Stimulated activated CD8-positive, alpha-beta memory T cell treated with anti-CD3 and anti-CD28 coated beads, Interleukin-15, amount 100 ng/mL, for 24 hours (primary cell): ENCODE measurements at places on chromosomes 2 and 18.

DNA sequence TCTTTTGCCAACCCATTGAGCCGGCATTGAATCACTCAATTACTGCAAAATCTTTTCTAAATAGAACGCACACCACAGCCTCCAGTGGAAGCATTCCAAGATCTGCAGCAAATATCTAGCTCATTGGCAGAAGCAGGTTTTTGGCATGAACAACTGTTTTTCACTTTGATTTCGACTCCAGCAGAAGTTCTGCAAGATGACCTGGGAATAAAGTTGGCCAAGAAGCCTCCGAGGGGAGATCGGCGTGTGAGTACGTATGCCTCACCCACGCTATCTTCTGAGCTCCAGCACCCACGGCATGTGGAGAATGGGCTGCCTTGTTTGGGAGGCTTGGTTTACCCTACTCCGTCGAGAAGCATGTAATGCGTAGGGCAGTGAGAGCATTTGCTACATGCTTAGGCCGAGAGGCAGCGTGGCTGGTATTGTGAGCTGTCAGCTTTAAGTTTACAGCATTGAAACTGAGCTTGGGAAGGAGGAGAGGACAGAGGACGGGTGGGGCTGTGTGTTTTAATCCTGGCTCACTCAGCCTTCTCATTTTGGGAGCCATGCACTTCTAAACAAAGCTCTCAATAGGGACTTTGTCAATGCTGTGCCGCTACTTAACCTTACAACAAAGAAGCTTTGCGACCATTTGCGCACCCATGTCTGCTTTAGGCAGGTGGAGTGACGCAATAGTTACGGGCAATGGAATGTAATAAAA is 10.5 kb downstream of the PCARE start:
- no peak for DNase-seq

DNA sequence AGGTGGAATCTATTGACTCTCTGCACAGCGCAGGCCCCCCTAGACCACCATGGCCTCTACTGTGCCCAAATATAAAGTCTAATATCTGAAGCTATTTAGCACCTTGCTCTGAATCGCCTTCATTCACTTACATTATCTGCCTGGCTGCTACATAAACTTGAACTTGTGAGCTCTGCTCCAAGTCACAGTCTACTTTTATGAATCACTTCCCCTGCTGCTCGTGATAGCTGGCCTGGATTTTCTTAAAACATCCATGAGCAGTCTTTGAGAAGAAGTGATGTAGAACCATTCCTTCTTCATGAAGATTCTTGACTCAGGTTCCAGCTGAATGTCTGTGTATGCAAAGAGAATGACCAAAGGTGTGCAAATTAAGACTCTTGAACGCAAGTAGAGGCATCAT is 359.5 kb downstream of the RND3 start:
- DNase-seq: no peak

DNA sequence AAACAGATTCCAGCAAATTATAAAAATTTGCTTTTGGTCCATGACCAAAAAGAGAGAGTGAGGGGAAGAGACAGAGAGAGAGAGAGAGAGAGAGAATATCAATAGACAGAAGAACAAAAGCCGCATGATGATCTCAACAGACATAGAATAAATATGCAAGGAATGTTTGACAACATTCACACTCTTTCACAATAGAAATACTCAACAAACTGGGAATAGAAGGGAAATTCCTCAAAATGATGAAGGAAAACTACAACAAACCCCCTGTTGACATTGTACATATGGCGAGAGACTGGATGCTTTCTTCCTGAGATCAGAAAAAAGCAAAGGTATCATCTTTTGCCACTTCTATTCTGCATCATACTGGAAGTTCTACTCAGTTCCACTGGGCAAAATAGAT is 309.7 kb downstream of the RAD51AP2 start:
- DNase-seq: no peak

GRCh38 chr2:232521959-232522622 is 1.9 kb downstream of the PRSS56 start:
- peak; percentile 76 for DNase-seq

GRCh38 chr2:159174759-159175158 is 111.7 kb downstream of the WDSUB1 start:
- no peak for DNase-seq

- DNase-seq: no peak
Observed at GRCh38 chr18:33906046-33906445, 318.7 kb downstream of the NOL4 start.

GRCh38 chr18:70494524-70494923 is 205.7 kb downstream of the SOCS6 start:
- no peak for DNase-seq

DNA sequence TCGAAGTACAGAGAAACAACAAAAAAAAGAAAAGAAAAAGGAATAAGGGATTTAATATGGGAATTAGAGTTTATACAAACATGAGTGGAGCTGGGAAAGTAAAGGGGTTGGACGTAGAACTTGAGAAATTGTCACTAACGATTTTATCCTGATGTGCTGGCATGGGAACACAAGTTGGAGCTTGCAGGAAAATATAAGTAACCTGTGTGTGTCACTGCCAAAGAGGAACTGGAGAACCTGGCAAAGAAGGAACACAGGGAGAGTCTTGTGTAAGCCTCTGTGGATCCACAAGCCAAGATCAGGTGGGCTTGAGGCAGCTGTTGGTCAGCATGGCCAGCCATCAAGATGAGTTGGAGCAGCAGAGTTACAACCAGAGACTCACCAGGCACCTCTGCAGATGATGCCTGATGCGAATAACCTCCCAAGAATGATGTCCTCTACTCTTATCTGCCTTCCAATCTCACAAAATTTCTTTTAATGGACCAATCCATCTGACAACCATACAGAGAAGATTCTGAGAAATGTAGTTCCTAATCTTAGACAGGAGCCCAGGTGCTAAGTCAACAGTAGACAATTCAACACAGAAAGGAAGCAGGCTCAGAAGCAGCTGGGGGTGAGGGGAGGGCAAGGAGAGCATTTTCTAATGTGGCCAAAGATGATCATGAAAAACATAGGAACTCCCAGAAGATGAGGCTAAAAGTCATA is 77.0 kb upstream of the SPOPL start:
- no peak for DNase-seq

- DNase-seq: no peak
Observed at GRCh38 chr2:67560771-67561456, 163.8 kb downstream of the ETAA1 start.

DNA sequence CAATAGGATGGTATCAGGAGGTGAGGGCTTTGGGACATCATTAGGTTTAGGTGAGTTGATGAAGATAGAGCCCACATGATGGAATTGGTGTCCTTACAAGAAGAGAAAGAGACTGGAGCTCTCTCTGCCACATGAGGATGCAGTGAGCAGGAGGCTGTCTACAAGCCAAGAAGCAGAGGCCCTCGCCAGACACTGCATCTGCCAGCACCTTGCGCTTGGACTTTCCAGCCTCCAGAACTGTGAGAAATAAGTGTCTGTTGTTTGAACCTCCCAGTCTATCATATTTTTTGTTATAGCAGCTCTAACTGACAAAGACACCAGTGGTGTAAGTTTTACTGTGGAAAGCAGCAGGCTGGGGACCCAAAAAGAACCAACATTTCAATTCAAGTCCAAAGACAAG is 571.1 kb upstream of the ID2 start:
- DNase-seq: no peak

DNA sequence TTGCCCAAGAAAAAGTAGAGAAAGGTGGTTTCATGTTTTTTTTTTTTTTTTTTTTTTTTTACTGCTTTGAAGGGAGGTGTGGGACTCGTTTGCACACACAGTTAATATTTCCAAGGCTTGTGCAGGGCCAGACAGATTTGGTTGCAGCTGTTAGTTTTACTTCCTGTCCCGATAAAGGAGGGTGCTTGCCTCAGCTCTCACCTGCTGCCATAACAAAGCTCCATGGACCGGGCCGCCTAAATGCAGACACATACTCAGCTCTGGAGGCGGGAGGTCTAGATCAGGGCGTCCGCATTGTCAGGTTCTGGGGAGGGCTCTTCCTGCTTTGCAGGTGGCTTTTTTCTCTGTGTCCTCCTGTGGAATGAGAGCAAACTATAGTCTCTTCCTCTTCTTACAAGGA is 69.9 kb downstream of the ODC1 start:
- no peak for DNase-seq

DNA sequence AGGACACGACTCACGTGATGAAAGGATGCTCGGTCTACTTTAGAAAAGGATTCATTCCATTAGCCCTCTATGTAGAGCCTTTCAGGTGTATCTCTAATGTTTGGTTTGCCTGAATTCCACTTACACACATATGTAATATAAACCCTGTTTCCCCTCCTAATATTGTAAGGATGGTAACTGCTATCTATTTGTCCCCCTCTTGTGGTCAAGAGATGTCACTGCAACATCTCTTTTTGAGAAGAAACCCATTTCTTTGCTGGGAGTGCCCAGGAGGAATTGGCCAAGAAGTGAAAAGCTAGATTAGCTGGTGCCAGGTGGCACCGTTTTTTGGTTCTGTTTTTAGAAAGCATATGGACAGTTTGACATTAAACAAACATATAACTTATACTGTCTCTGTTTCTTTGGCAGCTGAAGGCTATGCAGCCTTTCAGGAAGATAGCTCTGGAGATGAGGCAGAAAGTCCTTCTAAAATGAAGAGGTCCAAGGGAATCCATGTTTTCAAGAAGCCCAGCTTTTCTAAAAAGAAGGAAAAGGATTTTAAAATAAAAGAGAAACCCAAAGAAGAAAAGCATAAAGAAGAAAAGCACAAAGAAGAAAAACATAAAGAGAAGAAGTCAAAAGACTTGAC is 41.2 kb downstream of the RALBP1 start:
- DNase-seq: no peak

GRCh38 chr2:167135706-167136105 is 247.4 kb downstream of the XIRP2 start:
- no peak for DNase-seq

GRCh38 chr18:61887838-61888237 is 5.0 kb downstream of the RNF152 start:
- no peak for DNase-seq

DNA sequence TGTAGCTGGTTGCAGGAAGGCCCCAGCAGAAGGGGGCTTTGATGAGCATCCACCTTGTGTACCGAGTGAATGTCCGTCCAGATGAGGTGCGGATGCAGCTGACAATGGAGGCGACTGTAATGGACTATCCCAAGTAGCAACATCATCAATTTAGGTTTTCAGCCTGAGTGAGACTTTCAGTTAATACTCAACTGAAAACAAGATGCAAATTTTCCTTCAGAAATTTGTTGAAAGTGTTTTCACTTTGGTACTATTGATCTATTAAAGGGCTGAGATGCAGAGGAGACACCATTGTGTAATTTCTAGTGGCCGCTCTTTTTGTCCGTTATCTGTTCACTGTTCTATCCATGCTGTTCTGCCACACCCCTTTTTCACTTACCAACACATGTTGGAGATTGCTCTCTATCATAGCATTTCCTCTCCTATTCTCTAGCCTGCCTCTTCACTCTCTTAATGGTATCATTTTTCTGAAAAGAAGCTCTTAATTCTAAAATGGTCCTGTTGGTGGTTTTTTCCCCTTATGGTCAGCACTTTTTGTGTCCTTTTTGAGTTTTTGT is 12.0 kb upstream of the CASP8 start:
- DNase-seq: no peak

DNA sequence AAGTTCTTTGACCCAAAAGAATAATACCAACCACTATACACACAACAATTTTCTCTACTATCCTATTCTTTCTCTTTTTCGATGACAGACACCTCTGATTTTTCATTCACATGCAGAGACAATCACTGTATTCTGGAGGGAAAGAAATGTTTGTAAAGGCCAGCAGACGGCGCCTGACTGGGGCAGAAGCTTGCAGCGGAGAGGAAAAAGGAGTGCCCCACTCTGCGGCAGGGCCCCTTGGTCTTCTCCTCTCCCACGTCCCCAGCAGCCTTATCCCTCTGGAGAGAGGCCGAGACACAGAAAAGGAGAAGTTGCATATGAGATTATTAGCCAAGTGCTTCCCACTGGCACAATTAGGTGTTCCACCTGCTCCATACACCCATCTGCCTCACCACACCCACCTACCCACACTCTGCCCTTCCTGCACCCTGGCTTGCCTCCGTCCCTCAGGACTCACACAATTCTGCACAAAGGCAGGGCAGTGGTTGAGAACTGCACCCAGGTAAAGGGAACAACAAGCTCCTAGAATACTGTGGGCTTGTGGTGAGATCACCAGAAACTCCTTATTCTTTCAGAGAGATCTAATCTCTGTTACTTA is 687.3 kb downstream of the NRXN1 start:
- DNase-seq: no peak

GRCh38 chr2:105961599-105962146 is 217.0 kb downstream of the NCK2 start:
- DNase-seq: no peak

DNA sequence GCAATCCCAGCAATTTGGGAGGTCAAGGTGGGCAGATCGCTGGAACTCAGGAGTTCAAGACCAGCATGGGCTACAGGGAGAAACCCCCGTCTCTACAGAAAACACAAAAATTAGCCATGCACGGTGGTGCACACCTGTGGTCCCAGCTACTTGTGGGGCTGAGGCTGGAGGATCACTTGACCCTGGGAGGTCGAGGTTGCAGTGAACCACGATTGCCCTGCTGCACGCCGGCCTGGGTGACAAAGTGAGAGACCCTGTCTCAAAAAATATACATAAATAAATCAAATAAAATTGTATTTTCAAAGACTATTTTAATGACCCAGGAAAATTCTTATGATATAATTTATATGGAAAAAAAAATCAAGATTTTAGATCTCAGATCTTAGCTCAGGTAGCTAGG is 191.5 kb downstream of the ZFP36L2 start:
- no peak for DNase-seq

DNA sequence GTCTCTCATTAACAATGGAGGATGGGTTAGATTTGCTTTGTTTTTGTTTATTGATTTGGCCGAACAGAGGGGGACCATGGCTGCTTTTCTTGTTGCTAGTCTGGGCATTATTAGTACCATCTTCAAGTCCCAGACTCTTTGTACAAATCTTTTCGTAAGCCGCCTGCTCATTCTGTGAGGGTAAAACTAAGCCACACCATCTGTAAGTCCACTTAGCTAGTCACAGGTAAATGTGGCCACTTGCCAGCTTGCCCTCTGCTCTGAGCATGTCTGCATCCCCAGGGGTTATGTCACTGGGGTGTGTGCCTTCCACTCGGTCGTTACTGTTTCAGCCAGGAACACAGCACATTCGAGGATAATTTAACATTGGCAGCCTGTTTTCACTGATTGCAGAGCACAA is 85.6 kb downstream of the SMIM21 start:
- DNase-seq: no peak
